ENCODE measurements at places on chromosomes 5 and 9.

DNA sequence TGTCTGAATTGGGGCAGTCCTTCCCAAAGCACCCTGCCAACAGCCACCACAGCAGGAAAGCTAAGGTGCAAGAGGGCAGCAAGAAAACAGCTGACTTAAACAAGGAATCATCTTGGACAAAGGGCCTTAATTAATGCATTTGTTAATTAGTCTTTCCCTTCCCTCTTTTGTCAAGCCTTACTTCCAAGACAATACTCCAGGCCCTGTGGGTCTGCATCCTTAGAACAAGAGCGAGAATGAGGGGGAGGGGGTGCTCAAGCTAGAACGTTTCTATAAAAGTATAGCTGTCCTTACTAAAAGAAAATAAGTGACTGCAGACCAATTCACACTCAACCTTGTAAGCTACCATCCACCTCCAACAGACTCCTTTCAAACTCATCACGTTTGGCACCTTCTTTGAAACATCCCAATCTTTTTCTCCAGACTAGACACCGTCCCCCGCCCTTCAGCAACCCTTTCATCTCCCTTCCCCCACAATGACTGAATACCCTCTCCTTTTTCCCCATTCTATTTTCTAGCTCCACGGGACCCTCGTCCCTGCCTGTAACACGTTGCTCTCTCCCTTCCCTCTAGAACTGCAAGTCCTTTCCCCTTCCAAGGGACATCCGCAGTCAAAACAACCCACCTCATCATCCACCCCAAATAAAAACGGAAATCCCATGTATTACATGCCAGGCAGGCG is 85.7 kb upstream of the RNF38 start:
- no peak for DNase-seq

DNA sequence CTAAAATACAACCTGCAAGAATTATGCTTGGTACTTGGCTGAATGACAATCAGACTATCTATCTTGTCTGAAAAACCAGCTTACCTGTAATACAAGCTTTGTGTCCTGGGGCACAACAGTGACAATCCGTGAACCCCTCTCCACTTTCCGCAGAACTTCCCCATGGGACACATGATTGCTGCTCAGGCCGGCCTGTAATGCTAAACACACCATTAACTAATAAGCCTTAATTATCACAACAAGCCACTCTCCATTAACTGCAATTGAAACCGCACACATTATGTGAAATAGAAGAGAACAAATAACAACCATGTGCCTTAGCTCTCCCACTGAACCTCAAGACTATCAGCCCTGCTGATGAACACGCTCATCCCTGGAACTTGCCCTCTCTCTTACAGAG is 33.7 kb downstream of the ELP1 start:
- no peak for DNase-seq

DNA sequence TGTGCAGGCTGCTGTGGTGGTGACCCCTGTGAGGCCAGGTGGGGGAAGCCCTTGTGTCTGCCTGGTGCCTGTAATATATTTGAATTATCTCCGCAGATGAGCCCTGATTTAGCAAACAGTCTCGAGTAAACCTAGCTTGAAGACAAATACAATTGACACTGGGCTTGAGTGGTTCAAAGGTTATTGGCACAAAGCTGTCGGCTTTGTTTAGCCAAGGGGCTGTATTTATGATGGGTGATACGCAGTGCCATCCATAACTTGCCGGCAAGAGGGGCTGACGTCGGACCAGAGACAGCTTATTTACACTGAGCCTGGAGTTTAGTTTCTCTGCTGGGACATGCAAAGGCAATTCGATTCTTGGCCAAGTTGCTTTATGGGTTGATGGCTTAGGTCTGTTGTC is 20.0 kb upstream of the PITX1 start:
- no peak for DNase-seq

GRCh38 chr5:83608122-83608521 is 112.5 kb downstream of the HAPLN1 start:
- peak; percentile 46 for DNase-seq

- DNase-seq: no peak
Measured at GRCh38 chr9:137511758-137512463, 38.3 kb downstream of the PNPLA7 start.

DNA sequence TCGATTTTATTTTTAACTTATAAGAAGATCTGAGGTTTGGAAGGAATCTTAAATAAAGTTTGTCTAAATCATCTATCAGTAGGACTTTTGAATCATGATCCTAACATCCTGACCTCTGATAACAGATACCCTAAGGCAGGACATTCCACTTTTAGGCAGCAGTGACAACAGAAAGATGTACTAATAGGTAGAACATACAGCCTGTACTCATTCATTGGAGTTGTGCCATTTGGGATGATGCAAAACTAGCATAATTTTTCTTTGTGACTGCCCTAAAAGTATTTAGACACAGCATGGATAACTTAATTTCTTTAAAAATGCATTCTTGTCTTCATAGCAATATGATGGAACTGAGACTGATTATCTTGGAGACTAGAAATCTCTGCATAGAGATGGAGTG is 39.7 kb downstream of the CDC42SE2 start:
- DNase-seq: peak; percentile 89

GRCh38 chr5:38541174-38541725 is 15.2 kb downstream of the LIFR start:
- no peak for DNase-seq

- DNase-seq: no peak
Measured at GRCh38 chr5:61100437-61100836, 61.8 kb downstream of the SMIM15 start.

DNA sequence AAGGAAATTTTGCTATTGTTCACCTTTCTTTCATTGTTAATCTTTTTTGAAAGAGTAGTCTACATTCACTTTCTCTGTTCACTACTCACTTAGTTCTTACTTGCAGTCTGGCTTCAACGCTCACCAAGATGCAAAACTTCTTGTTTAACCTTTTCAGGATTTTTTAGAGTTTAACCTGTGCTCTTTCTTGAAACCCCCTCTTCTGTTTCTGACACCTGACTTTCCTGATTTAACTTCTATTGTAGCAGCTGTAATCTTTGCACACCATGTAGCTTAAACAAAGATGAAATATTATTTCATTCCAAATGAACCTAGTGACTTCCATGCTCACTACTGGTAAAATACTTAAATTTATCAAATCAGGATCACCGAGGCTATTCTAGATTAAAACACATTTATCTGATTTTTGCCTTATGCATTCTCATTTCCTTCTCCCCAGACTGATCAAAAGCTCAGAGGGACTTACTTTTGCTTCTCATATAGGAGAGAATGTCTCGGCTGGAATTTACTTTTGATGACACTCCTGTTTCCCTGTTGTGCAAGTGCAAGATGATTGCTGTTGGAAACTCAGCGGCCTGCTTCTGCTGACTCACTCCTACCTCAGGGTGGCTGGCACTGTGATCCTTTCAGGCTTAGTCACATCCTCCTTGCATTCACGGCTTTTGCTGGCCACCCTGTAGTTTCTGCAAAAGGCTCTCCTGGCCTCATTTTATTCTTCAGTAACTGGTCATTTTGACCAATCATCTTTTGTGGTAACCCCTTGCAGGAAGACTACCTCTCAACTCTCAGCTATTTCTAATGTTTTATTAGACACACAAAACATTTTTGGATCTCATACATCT is 109.3 kb upstream of the IFNE start:
- DNase-seq: peak; percentile 99

DNA sequence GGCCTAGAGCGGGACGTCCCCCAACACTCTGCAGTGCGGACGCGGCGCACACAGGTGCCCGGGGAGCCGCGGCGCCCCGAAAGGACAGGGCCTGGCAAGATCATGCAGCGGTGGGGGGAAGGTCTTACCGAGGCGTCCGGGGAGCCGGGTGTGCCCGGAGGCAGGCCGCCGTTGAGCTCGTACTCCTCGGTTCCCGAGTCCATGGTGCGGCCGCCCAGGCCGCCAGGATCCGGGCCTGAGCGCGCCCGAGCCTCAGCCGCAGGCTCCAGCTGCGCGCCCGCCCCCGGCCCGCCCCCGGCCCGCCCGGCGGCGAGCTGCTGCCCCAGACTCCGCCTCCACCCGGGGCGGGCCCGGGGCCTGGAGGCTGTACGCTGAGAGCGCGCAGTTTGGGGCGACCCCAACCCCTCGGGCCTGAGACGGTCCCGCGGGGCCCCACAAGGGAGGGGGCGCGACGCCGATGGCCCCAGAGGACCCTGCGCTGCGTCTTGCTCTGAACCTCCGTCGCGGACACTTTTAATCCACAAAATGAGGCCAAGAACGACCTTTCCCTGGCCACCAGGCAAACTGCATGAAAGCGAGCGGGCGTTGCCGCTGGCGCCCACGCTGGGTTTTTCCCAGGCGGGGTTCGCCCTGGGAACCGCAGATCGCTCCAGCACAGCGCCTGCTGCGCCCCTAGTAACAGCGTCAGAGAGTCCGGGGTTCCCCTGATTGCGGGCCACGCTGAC is at the start of gene NINJ1:
NINJ1 (minus strand) TSS at position 237 of the 725 bp plus-strand sequence; CDS start at position 203, 34 bp downstream.
- peak; percentile 71 for DNase-seq

- no peak for DNase-seq
Measured at GRCh38 chr9:89523948-89524347, 26.0 kb upstream of the SEMA4D start.

DNA sequence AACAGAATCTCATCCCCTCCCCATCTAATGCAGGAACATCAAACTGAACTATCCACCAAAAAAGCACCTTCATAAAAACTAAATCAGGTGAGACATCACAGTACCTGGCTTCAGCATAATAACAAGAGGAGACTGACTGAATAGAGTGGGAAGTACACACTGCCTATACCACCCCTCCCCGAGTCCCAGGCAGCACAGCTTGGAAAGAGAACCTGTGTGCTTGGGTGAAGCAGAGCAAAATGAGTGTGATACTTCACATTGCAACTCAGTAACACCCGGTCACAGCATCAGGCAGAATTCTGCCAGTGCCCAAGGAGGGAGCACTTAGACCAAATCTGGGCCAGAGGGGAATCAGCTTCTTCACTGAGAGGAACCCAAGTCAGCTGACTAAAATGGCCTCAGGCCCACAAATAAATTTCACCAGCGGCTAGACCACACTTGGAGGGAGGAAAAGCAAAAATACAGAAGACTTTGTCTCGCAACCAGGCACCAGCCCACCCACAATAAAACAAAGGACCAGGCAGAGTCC is 69.3 kb upstream of the OR2K2 start:
- DNase-seq: no peak

DNA sequence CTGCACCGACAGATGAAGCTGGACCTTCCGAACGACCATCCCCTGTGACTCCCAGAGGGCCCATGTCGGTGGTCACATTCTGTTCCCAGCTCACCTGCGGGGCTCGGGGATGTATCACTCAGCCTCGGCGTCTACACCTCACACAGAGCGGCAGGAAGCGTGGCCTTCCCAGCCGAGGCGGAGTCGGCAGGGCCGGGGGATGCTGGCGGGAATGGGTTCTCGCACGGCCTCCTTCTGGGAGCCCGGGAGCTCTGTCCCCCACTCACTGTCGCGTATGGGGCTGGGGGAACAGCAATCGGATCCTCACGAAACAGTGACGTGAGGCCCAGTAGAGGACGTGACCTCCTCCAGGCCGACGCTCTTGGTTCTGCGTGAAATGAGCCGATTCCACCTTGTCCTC is 20.4 kb downstream of the NACC2 start:
- DNase-seq: no peak

- DNase-seq: no peak
Measured at GRCh38 chr9:31355159-31355882, 1029.1 kb upstream of the ACO1 start.

- DNase-seq: peak; percentile 84
Measured at GRCh38 chr9:76932757-76933156, 26.8 kb upstream of the PRUNE2 start.

DNA sequence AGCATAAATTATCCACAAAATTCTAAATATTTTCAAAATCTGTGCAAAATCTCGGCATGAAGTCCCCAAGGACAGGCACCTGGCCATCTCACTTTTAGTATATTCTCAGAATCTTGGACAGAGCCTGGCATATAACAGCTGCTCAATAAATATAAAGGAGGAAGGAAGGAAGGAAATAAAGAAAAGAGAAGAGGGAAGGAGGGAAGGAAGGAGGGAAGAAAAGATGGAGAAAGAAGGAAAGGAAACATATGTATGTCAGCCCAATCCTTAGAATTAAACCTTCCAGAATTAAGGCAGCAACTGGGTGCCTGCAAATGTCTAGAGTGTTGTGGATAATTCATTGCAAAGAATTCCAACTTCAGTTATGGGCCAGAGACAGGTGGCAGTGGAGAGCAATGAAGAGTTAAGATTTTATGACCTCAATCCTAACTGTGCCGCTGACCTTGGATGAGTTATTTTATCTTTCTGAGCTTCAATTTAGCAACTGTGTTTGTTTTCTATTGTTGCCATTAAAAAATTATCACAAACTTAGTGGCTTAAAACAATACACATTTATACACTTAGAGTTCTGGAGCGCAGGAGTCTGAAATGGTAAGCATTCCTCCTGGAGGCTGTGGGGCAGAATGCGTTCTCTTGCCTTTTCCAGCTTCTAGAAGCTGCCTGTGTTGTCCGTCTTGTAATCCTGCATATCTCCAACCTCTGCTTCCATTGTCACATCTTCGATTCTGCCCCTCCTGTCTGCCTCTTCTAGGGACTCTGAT is 200.9 kb upstream of the MSX2 start:
- no peak for DNase-seq

DNA sequence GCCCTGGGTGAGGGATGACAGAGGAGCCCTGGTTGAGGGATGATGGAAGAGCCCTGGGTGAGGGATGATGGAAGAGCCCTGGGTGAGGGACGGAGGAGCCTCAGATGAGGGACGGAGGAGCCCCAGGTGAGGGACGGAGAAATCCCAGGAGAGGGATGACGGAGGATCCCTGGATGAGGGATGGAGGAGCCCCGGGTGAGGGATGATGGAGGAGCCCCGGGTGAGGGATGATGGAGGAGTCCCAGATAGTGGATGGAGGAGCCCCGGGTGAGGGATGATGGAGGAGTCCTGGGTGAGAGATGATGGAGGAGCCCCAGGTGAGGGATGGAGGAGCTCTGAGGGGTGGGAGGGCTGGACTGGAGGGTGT is 10.9 kb downstream of the PHF2 start:
- no peak for DNase-seq

DNA sequence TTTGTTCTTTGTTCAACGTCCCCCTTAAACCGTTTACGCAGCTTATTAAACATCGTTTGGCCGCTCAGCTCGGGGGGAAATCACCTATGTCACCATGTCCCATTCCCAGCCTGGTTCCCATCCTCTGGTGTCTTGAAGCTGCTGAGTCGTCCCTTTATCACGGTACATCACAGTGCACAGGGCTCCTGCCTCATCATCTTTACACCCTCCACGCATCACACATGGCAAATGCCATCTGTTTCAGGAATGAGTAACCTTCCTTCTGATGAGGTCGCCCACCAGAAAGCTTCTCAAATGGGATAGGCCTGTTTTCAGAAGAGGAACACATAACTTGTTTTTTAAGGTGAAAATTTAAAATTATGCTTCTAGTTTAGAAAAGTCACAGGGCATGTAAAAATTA is 7.9 kb upstream of the LHX6 start:
- no peak for DNase-seq

DNA sequence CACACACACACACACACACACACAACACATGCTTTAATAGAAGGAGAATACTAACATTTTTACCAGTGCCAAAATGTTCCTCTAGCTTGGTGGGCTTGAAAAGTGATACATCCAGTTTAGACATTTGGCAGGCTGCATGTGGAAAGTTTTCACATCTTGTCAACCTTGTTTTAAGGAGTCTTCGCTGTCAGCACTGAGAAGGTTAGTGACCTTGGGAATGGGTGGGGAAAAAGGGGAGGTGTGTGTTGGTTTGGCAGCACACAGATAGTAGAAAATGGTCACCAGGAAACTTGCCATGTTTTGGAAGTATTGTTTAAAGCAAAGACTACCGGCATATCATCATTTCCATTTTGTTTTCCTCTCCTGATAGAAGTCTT is 346.5 kb upstream of the ADAMTSL1 start:
- DNase-seq: no peak

Measured in fibroblast of the aortic adventitia (primary cell).